ENCODE measurements at places on chromosomes 1 and 21.

DNA sequence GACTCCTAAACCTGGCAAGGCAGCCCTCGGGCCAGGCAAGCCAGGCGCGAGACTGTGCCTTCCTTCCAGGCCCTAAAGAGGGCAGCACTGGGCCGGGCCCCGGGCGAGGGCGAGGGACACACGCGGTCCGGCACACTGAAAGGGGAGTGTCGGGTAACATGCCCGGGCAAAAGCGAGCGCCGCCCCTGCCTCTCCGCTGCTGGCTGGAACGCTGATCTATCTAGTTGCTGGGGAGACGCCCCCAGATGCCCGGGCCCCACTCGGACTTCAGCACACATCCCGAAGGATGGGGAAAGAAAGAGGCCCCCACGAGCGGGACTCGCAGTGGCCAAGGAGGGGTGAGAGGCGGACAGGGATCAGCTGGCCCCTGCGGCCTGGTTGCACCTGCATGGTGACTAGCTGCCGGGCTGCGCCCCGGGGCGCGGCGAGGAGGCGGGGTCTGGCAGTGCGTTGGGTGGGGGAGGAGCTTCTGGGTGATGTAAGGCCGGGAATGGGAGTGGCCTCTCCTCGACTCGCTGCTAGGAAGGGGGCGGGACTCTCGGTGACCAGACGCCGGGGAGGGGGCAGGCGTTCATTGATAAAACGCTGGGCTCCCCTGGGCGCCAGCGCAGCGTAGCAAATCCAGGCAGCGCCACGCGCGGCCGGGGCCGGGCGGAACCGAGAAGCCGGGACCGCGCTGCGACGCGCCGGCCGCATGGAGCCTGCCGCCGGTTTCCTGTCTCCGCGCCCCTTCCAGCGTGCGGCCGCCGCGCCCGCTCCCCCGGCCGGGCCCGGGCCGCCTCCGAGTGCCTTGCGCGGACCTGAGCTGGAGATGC lies at the start of gene PLK3:
TSS of gene PLK3 (plus strand) at position 608 of the 815 bp plus-strand sequence. CDS start at position 695, 87 bp downstream.
- peak; percentile 99 for DNase-seq

GRCh38 chr1:247210062-247210375 lies 38.2 kb upstream of the ZNF124 start:
- no peak for DNase-seq

GRCh38 chr1:41790351-41790750 lies 128.4 kb downstream of the HIVEP3 start:
- DNase-seq = no peak

DNA sequence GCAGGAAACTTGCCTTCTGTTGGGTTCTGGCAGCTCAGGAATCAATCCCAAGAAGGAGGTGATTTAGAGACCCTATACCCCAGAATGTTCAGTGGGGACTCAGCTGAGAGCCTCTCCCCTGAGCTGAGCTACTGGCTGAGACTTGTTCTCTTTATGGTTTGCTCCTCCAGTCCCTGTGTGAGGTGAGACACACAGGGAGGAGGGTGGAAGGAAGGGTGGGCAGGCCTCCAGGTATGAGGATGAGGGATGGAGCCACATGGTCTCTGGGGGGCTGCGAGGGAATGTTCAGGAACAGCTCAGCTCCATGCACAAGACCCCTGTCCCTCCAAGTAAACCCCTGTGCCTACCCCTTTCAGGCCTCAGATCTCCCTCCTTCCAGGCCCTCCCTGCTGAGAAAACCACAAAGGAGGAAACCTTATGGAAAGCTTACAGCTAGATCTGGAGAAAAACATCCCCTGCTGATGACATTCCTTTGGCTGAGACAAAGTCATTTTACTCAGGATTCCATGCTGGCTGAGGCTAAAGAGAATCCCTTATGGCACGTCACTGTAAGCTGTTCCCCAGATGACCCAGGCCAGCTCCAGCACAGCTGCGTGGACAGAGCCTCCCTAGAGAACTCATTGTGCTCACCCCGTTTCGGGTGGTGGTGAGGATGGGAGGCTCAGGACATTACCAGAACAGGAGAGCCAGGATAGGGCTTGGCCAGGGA lies 91.5 kb upstream of the IPO9 start:
- DNase-seq = no peak

DNA sequence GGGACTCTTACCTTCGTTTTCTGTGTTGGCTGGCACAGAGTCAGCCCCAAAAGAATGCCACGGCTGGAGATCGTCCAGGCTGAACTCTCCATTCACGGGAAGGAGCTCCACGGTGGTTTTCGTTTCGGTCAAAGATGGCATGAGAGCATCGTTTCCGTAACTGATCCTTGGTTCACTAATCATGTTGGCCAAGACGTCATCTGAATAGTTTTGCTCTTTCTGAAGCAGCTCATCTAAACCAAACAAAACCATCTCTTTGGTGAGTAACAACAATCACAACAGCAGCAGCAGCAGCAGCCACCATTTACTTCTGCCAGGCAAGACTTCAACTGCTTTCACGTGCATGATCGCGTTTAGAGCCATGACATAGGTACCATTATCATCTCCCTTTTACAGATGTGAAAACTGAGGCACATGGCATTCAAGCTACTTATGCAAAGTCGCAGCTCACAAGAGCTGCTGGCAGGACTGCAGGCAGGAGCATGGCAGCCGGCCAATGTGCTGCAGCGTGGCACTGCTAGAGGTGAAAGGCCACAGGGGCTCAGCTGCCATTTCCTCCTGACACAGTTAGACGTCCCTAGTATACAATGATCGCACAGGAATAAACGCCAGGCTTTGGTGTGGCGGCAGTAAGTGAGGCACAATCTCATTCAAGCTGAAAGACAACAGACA lies 177.1 kb downstream of the GABPA start:
- DNase-seq = no peak

GRCh38 chr21:42518215-42518614 lies 4.6 kb downstream of the SLC37A1 start:
- no peak for DNase-seq

DNA sequence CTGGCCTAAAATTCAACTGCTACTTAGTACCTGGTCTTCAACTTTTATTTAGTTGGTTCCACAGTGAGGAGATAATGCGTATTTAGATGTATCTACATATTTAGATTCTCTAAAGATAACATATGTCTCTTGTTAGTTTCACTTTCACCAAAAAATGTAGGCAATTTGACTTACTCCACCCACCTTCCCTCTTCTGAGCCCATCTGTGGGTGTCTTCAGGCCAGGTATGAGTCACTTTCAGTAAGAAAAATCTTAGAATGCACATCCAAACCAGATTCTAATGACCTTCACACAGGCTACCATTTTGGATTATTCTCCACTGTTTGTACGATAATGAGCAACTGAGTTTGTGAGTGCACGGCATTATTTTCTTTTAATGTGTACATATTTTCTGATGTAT lies 501.7 kb downstream of the NEGR1 start:
- no peak for DNase-seq

DNA sequence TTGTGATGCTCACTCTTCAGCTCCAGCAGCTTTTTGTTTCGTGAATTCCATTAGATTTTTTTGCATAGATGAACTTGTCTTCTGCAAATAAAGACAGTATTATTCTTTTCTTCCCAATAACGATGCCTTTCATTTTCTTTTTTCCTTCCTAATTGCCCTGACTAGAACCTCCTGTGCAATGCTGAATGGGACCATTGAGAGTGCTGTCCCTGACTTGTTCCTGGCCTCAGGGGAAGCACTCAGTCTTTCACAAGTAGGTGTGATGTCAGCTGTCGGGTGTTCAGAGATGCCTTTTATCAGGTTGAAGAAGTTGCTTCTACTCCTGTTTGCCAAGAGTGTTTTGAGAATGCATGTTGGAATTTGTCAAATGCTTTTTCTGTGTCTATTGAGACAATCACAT lies 64.3 kb upstream of the ADARB1 start:
- no peak for DNase-seq

DNA sequence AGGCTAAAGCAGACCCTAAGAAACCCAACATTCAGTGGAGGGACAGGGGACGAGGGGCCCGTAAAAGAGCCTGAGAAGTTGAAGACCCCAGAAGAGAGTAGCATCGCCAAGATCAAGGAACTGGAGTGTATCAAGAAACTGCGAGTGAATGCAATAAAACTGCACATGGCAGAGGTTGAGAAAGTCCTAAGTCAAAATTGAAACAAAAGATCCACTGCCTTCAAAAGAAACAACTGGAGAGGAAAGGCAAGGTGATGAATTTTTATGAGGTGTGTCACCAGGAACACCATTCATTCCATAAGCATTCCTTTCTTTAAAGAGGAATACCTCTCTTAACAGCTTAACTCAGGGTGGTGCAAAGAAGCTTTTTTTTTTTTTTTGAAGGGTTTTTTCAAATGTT lies 38.3 kb upstream of the ADORA3 start:
- no peak for DNase-seq

DNA sequence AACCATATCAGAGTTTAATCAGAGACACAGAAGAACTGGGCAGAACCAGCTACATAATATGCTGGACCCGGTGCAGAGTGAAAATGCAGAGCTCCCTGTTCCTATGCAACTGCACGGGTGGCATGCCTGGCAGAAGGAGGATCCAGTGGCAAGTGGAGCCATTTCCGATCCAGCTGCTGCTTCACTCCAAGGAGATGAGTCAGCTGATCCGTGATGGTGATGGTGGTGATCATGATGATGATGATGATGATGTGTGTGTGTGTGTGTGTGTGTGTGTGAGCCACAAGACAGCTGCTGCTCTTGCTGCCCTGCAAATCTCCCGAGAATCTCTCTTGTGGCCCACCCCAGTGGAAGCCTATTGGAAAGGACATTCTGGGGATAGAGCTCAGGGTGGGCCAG lies 133.0 kb downstream of the URB2 start:
- DNase-seq = no peak

DNA sequence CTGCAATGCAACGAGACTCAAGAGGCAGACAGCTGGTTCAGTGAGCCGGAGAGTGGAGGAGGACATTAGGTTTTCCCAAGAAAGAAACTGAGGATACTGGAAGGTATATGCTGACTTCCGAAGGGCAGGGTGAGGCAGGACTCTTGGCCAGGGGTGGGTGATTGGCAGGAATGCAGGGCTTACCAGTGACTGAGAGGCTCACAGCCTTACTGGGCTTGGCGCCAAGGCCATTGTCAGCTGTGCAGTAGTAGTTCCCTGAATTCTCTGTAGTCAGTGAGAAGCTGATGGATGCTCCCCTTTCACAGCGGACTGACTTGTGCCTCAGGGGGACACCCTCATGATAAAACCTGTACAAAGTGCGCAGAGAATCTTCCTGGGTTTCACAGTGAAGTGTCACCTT lies 9.6 kb downstream of the FCRL5 start:
- DNase-seq = no peak

DNA sequence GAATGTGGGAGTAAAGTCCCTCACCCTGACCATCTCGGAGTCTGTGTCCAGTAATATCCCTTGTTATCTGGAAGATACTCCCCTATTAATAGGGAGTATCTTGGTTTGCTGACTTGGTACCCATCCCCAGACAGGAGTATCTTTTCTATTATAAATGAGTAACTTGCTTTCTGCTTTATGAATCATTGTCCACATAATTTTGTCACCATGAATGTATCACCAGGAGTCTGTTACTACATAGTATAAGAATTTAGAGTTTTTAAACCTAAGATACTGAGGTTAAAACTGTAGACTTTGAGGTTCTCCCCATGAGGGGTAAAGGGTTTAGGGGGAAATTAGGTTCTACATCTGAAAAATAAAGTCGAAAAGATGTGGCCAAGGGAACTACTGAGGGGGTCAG lies 175.6 kb downstream of the FCRL5 start:
- no peak for DNase-seq

GRCh38 chr21:42525029-42525581 lies 11.5 kb downstream of the SLC37A1 start:
- peak; percentile 22 for DNase-seq

GRCh38 chr1:19372602-19373001 lies 60.5 kb downstream of the SLC66A1 start:
- DNase-seq = no peak

- no peak for DNase-seq
These were observed 5.9 kb downstream of the BLACAT1 start for GRCh38 chr1:205449750-205450443.

DNA sequence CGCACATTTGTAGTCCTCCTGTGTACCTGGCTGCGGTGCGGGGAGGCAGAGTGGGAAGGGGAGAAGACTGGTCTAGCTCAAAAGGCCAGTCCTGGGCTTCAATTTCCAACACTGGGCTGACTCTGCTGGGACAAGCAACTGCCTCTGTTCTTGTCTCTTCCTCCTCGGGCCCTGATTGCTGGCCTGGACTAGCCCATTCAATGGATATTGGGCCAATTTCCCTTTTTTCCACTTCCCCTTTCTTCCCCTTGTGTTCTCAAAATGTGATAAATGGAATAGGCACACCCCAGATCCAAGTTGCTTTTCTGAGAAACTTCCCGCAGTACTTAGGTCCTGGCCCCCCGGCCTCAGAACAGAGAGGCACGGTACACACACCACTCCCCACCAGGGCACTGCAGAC lies 48.2 kb downstream of the SPSB1 start:
- no peak for DNase-seq

DNA sequence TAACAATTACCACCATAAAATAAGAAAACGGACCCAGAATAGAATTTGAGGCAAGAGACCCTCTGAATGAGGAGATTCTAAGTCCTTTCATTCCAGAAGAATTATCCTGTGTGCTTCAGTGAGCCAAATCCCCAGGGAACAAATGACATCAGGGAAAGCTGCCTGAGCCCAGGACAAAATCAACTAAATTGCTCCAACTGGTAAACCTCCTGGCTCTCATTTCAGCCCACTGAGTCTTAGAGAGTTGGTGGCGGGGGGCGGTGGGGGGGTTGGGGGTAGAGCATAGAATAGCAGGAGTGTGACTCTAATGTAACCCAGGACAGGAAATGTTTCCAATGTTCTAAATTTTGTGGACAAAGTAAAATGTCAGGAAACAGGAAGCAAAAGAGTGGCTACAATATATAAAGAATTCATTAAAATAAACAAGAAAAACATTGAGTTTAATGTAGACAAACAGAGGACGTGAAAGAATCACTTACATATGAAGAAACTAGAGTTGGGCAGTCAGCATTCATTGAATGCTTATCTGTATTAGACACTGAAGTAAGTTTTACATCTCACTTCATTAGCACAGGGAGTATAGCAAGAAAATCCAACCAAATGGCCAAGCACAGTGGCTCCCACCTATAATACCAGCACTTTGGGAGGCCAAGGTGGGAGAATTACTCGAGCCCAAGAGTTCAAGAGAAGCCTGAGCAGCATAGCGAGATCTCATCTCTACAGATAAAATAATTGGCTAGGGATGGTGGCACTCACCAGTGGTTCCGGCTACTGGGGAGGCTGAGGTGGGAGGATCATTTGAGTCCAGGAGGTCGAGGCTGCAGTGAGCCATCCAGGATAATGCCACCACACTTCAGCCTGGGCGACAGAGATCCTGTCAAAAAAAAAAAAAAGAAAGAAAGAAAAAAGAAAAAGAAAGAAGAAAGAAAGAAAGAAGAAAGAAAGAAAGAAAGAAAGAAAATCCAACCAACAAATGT lies 75.1 kb downstream of the DHRS3 start:
- DNase-seq = no peak

DNA sequence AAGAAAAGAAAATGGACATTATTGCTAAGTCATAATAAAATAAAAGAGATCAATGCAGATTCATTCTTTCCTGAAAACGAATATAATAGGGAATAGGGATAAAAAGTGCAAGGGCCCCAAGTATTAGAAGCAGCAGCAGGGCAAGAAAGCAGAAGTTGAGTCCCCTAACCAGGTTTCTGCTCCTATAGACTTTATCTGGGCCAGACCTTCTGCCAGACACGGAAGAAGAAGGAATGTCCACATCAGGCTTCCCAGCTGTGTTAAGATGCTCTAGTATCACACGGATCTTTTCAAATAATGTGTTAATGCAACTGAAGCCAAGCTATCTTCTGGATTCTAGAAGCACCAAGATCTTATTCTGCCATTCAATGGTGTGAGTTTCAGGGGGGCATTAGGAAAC lies 26.9 kb downstream of the CD244 start:
- DNase-seq = no peak

- no peak for DNase-seq
These were observed 37.3 kb downstream of the RGS4 start for GRCh38 chr1:163106364-163106987.
